ENCODE measurements at places on chromosomes 1 and 21.

- DNase-seq, result no peak
These were observed 14.0 kb upstream of the TBX15 start for GRCh38 chr1:119002028-119002686.

DNA sequence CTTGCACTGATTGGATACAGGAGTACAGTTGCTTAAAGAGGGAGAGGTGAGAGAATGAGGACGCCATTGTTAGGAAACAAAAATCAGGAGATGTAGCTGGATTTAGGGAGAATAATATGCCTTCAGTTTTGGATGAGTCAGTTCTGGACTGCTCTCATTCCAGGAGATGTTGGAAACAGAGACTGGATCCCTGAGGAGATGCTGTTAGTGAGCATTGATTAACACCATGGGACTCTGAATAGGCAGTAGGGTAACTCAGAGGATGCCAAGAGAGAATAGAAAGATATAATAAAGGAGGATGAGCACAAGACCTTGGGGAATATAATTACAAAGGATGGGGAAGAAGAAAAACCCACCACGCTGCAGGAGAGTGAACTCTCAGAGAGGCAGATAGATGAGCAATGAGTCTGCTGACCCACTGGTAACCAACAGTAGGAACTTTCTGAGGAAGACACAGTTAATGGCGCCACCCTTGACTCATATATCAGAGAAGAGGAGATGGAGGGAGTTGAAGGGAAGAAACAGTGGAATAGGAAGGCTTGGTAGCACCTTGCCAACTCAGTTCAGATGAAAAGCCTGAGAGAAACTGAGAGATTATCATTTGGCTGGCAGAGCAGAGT, 10.5 kb downstream of the KCNJ15 start:
- DNase-seq, result no peak

- DNase-seq, result no peak
These were observed 78.7 kb downstream of the SETD4 start for GRCh38 chr21:35981514-35982070.

DNA sequence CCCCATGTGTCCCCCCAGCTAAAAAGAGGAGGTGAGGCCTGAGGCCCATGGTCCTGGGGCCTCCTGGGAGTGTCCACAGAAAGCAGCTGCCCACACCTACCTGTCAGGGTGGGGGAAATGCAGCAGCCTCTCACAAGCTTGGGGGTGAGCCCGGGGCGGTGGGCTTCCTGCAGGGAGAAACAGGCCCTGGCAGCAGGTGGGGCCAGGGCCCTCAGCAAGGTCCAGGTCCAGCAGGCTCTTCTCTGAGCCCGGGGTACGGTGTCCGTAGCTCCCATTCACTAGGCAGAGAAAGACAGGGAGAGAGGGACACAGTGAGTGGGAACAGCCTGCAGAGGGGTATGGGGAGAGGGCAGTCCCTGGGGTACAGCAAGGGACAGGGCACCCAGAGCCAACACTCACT, 139.0 kb downstream of the GLIS1 start:
- DNase-seq, result no peak

- DNase-seq, result peak; percentile 2
These were observed 388.8 kb downstream of the NTNG1 start for GRCh38 chr1:107529511-107530149.

- peak; percentile 47 for DNase-seq
These were observed at the start of the genes PLA2G2C and UBXN10 for GRCh38 chr1:20185834-20186782. Gene PLA2G2C, minus strand, starts transcription at chr1:20186518. Its CDS starts 9,155 bp downstream, at chr1:20177363. Gene UBXN10, plus strand, starts transcription at chr1:20186096. Its CDS starts 4,466 bp downstream, at chr1:20190562.
